ENCODE measurements at places on chromosomes 6 and 20.

GRCh38 chr6:133418108-133418507, 177.0 kb downstream of the EYA4 start:
- no peak for DNase-seq

DNA sequence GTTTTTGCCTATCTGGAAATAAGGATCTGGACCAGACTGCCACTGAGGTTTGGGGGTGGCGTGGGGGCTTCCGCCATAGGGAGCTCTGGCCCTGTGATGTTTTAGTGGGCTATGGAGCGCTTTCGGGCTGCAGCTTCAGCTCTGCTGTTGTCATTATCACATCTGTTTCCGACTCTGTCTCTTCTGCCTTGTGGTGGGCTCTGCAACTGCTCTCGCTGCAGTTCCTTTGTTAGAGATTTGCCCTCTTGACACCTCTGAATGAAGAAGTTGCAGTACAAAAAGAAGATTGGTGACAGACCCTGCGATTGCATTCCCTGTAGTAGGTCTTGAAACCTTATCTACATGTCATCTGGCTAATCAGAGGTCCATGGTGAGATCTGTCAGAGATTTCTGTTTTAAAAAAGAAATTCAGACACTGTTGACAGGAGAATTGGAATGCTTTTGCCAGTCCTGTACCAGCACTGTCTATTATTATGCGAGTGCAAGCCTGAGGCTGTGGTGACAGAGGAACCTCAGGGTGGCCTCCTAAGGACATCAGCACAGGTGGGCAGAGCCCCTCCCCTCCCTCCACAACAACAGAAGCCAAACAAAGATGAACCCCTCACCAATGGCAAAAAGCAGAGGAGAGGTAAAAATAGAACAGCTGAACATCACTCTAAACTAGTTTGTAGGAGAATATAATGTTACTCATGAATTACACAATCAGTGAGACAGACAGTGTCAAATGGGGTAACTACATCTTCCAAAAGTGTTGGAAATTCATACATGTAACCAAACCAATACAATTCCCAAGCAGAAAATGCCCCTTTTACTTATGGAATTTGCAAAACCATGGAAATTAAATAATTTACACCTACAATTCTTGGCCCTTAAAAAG, 63.5 kb upstream of the DEFB112 start:
- no peak for DNase-seq

DNA sequence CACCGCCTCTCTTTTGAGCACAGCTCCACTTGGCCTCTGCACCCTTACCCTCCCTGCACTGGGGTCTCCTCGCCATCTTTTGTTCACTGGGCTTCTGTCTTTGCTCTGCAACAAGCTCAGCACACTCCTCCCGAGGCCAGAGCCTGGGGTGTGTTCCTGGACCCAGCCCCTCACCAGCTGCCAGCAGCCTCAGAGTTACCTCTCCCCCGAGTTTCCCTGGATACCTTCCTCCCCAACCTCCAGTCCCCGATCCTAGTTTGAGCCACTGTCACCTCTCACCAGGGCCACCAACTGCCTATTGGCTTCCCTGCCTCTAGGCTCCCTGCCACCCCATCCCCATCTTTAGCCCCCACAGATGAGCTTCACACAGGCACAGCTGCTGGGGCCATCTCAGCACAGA, 12.3 kb downstream of the CYP21A2 start:
- no peak for DNase-seq

- DNase-seq, result peak; percentile 80
Observed at GRCh38 chr6:148530394-148530953, 187.8 kb downstream of the SASH1 start.

- no peak for DNase-seq
Observed at GRCh38 chr6:67640484-67640883, 994.6 kb upstream of the ADGRB3 start.

DNA sequence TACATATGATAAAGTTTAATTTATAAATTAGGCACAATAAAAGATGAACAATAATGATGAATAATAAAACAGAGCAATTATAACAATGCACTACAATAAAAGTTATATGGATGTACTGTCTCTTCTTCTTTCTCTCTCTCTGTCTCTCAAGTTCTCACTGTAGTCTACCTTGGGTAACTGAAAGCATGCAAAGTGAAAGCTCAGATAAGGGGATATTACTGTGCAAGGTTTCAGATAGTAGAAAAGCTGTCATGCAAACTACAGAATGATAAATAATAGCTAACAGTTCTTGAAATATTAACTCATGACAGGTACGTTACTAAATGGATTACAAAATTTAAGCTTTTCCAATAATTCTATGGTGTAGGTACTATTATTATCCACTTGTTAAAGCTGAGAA, 311.9 kb upstream of the PRDM1 start:
- no peak for DNase-seq

DNA sequence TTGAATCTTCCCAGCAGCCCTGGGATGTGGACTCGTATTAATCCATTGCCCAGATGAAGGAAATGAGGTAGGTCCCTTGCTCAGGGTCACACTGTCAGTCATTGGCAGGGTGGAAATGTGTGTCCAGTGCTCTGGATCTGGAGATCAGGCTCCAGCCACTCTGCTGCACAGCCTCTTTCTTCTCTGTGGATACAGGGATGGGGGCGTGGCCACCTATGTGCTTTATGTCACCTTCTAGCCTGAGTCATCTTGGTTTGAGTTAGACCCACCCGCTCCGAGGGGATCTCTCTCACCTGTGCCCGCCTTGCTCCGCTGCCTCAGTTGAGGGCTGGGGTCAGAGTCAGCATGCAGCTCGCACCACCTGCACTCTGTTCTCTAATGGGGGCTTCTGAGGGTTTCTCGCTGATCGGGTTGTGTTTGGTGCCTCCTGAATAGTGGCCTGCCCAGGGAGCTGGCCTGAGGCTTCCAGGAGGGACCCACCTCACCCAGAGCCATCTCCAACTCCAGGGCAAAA, 80.0 kb downstream of the TCP11 start:
- DNase-seq, result no peak

GRCh38 chr6:108242259-108242658, 18.6 kb downstream of the SNX3 start:
- no peak for DNase-seq

DNA sequence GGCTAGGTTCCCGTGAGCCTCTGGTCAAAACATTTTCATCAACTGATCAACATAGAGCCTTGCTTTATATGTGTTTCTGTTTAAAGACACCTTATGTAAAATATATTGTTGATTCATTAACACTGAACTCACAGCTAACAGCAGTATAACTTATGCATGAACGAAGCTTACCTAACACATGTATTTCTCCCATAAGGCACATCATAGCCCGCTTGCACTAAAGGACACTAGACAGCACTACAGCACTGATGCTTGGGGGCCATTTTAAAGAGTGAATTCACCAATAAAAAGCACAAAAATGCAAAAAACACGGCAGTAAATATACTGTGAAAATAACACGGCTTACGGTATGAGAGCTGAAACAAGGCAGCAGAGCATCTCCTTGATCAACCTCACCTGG, 4.0 kb downstream of the FLOT1 start:
- DNase-seq, result no peak
